ENCODE measurements at places on chromosomes 1 and 21.

DNA sequence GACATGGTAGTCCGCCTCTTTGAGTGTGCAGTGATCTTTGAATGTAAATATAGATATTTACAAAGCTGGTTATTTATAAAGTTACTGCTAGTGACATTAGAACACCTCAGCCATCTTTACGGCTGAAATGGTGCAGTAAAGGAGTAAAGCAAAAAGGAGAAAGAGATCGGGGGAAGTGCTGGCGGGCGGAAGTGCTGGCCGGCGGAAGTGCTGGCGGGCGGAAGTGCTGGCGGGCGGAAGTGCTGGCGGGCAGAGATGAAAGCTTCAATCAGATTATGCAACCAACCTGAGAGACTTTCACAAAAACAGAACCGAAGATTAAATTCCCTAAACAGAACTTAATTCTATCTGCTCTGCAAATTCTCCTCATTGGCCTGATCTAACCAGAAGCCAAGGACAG is 1.4 kb upstream of the OR14A16 start:
- DNase-seq = no peak

- DNase-seq = peak; percentile 29
Observed at GRCh38 chr1:6098303-6099215, 52.9 kb downstream of the KCNAB2 start.

DNA sequence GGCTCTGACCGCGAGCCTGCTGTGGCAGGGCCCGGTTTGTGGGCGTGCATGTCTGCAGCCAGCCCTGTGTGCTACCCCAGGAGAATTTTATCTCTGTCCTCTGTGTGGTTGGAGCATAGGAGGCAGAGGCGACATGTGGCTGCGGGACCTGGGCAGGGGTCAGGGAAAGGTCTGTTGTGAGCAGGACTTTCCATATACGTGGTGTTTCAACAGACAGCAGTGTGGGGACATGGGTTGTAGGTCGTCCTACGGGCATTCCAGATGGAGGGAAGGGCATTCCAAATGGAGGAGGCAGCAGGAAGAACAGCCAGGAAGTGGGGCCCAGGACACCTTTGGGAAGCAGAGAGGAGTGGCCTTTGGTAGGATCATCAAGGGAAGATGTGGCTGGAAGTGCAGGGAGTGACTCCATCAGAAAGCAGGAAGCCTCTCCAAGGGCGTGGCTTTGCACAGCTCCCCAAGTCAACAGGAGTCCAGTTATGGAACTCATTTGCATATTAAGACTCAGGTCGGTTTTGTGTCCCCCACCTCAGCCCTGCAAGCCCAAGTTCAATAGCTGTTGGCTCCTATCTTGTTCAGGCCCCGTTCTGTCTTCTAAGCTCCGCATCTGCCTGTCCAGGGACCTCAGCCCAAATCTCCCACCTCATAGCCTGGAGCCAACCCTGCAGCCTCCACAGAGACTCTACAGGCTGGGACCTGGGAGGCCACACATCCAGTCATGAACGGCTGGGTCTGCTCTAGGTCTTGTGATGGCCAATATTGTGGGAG is 309.1 kb downstream of the MATN1 start:
- peak; percentile 16 for DNase-seq

DNA sequence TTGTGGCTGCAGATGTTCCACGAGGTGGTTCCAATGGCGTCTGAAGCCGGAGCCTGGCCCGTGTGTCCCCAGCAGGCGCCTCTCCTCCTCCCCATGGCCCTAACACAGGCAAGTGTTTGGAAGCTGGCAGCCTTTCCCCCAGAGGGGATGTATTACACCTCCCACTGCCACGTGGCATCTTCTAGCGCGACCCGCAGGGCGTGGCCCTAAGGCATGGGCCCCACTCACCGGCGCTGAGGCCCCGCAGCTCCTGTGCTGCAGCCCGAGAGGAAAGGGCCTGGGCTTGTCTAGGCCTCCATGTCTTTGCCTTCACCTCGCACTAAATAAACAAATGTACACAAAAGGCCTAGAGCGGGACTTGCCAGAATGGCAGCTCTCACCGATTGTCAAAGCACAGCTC is 37.9 kb downstream of the SLC66A1 start:
- no peak for DNase-seq

DNA sequence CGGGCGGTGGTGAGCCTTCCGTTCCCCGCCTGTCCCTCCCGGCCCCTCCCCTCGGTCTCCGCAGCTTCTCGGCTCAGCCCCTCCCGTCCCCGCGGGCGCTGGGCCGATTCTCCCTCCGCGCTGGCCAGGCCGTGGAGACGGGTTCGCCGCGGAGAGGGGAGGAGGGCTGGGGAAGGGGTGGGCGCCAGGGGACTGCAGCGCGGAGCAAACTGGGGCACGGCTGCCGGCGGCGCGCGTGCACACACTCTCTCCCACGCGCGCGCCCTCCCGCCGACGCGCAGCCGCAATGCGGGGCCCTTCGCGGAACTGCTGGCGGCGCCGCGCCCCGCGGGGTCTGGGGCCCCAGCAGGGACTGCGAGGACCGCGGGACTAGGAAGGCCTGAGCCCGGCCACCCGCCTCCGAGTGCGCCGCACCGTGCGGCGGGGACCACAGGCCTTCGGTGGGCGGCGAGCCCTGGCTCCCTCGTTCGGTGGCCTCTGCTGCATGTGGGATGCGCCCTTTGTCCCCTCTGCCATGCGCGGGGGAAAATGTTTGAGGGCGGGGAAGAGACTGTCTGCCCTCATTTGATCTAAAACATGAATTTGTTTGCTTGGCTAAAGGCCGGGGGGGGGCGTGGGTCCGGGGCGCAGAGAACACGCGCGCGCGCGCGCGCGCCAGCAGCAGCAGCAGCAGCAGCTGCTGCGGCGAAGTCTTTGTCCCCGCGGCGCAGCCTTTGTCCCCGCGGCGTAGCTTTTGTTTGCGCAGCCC is 90.7 kb upstream of the VAMP3 start:
- no peak for DNase-seq

DNA sequence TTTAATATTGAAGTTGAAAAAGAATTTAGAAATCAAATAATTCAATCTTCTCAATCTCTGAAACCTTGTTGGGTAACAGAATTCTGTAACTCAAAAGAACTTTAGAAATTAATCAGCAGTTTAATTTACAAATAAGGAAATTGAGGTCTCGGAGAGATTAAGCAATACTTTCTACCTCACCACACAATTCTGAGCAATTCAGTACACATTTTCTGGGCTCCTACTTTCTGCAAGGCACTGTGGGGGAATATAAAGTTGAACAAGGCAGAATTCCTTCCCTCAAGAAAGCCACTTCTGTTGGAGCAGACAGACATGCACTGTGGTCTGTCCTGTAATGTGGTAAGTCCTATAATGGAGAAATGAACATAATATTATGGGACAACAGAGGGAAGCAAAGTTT is 47.7 kb downstream of the MEF2D start:
- DNase-seq = no peak

DNA sequence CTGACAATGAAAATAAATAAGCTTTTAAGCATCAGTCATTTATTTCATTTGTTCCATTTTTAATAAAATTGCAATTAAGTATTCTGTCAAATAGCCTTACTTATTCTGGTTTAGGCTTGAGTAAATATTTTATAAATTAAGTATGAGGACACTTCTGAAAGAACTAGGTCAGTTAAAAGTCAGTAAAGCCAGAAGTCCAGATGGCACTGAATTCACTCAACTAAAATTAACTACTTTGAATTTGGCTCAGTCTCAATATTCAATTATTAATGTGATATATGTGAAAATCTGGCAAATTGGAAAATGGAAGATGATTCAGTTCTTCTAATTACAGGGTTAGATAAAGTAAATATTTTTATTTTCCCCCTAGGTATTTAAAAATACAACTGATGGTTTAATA is 174.2 kb downstream of the BRINP3 start:
- DNase-seq = no peak

- DNase-seq = no peak
Observed at GRCh38 chr1:43938892-43939587, 5.4 kb downstream of the ARTN start.

DNA sequence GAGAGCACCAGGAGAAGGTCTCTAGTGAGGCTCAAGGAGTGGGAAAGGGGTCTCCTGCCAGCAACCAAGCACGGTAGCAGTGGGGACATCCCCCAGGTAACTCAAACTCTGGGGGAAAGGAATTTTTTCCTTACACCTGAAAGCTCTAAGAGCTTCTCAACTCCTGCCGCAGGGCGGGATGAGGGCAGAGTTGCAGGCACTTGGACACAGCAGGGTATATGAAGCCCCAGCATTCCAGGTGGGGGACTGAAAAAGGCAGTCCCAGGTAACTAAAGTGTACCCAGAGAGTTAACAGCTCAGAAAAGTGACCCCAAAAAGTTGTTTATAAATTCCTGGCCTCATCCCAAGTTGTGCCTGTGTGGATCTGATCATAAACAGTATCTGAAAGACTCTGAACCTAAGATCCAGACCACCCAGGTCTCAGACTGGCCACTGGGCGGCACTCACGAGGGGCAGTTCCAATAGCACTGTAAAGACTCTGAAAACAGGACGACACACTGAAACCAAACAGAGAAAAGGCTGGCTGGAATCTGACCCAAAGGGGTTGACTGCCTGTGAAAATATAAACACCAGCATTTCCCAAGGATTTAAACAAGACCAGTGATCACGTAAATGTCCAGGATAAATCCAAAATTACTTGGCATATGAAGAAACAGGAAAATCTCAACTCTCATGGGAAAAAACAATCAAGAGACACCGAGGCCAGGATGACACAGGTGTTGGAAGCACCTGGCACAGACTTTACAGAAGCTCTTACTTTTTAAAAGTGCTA is 47.5 kb downstream of the HSF2BP start:
- DNase-seq = no peak

- no peak for DNase-seq
Observed at GRCh38 chr1:80244372-80244771, 1237.8 kb upstream of the ADGRL4 start.

DNA sequence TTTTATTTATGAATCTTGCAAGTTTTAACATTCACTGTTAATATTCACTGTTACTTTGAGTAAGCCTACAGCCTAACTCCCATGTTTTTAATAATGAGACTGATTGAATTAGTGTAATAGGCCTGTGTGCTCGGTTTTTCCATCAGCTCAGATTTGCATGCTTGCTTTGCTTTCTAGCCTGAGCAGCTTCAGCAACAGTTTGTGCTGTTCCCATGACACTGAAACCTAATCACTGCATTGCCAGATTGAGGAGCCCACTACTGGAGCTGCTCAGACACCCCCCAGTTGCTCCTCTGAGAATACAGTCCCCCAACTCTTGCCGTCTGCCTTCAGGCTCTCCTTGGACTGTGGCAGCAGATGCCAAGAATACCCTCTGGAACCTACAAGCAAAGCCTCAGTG is 695.4 kb downstream of the BRINP3 start:
- no peak for DNase-seq

GRCh38 chr1:198890214-198890930 is 251.5 kb downstream of the PTPRC start:
- no peak for DNase-seq

DNA sequence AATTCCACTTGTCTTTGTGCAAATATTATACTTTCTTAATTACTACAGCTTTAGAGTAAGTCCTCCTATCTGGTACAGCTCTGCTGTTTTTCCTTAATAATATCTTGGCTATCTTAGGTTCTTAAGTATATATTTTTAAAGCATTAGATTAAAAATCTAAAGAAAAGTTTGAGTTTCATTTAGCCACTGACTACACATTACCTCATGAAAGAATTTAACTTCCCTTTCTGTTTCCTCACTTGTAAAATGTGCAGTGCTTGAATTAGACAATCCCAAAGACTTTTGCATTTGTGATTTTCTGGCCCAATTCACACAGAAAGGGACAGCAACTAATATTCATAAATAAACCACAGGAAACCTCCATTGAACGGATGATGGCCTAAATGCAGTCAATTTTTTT is 126.4 kb upstream of the SAMSN1 start:
- no peak for DNase-seq

GRCh38 chr1:161869291-161869690 is 103.2 kb downstream of the ATF6 start:
- DNase-seq = no peak

DNA sequence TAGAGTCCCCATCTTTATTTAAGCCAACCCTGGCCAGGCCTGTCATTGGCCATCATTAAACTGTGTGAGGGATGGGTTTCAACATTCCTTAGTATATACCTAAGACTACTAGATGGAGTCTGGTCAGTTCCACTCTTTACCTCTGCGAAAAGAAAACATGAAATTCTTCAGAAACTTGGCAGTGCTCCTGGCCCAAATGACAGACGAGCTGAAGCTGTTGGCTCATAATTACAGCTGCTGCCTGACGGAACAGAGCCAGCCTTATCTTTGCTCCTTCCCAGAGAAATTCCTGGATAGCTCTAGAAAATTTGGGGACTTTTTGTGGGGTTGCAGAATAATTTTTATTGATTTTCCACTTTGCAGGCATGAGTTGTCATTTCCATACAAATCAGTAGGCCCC is 30.4 kb downstream of the NPHS2 start:
- DNase-seq = no peak

DNA sequence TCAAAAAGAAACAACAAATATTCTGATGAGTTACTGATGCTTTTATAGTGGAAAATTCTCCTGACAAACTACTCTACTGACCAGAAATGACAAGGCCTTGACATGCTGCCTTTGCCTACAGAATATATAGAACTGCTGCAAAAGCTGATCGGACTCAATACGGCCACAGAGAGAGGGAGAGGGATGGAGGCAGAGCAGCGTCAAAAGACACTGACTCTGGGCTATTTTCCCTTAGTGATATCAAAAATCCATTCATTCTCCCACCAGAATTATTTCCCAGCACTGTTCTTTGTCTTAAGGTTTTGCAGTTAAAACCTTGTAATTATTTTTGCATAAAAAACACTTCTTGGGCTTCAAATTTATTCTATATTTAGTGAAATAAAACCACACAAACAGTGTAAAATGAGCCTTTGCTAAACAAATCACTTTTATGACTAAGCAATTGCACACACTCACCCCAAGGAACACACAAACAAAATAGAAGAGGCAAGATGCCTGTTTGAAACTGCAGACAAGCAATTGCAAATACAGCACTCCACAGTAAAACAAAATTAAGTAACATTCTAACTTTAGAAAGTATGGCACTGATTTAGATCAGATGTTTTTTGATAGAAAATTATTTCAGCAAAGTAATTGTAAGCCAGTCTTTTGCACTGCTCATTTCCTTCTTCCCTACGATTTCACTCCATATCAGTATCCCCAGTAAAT is 1036.4 kb downstream of the ADGRL2 start:
- no peak for DNase-seq

GRCh38 chr1:214449371-214449770 is 102.0 kb downstream of the PTPN14 start:
- no peak for DNase-seq

- no peak for DNase-seq
Observed at GRCh38 chr1:226476648-226477319, 68.9 kb upstream of the PARP1 start.

GRCh38 chr1:156229809-156230472 is 12.0 kb upstream of the BGLAP start:
- DNase-seq = no peak

DNA sequence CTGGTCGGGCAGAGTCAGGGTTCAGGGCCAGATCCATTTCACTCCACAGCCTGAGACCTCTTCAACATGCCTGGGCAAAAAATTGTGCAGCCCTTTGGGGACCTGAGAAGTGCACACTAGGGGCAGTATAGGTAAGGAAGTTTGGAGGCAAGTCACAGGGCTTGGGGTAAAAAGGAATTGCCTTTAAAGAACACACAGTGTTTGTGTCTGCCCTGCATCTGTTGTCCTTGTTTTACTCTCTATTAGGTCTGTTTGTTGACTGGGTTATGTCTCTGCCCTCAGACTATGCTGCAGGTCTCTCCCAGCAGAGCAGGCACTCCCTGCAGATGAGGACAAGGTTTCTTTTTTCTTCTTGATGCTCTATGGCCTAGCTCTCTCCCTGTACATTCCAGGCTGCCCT is 22.0 kb downstream of the LDLRAD2 start:
- DNase-seq = no peak
